ENCODE measurements at places on chromosomes 7 and 10.

DNA sequence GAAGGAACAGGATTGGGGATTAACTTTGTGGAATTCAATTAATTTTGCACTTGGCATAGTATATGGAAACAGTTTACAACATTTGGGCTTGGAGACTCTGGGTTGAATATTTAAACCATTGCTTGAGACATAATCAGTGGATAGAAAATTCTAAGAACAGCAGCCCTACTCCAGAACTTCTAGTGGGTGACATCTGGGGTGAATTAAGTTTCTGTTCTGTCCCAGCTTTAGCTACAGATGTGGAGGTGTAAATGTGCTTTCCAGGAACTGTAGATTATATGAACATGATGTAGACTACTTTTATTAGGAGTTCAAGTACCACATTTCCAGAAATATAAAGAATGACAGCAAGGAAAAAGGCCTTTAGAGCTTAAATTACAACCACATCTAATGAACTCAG, 51.9 kb upstream of the SKAP2 start:
- DNase-seq = no peak

- DNase-seq = no peak
These were observed 16.2 kb upstream of the EPHB6 start for GRCh38 chr7:142838461-142839213.

GRCh38 chr7:145123502-145123901, 287.6 kb upstream of the TPK1 start:
- DNase-seq = no peak

- DNase-seq = no peak
These were observed 180.7 kb upstream of the MKI67 start for GRCh38 chr10:128306966-128307365.

DNA sequence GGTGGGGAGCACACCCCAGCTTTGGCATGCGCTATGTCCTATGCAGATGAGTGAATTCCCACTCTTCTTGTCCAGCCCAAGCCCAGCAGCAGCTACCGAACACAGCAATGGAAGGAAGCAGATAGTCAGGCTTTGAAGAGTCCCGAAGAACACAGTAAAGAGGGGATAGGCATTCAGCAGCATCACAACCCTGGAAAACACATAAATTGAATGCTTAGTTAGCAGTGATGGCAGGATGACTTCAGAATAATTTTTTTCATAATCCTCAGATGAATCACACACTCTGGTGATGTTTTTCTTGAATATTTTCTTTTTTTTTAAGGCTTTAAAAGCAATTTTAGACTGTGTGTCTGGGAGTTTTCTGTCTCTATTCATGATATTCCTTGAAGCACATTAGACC, 95.8 kb downstream of the CFAP58 start:
- no peak for DNase-seq

- DNase-seq = no peak
These were observed 199.3 kb downstream of the PRKG1 start for GRCh38 chr10:51273574-51273973.

GRCh38 chr7:134287916-134288659, 28.6 kb downstream of the SLC35B4 start:
- DNase-seq = no peak

- no peak for DNase-seq
These were observed 10.8 kb upstream of the SFRP5 start for GRCh38 chr10:97782455-97783228.

GRCh38 chr10:121836171-121836570, 91.7 kb downstream of the ATE1 start:
- no peak for DNase-seq

DNA sequence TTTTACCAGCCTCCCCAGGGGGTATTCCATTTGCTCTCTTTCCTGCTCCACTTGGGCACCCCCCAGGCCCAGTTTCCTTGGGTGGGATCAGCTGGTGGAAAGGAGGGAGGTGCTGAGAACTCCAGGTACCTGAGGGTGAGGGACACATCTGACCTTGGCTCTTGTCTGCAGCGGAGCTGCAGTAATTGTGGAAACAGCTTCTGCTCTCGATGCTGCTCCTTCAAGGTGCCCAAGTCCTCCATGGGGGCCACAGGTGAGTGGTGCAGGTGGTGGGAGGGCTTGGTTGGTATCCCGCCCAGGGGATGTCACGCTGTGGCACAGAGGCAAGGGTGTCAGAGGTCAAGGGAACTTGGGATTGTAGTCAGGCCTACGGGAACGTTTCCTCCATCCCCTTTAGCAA, 14.3 kb downstream of the SFRP5 start:
- DNase-seq = no peak

DNA sequence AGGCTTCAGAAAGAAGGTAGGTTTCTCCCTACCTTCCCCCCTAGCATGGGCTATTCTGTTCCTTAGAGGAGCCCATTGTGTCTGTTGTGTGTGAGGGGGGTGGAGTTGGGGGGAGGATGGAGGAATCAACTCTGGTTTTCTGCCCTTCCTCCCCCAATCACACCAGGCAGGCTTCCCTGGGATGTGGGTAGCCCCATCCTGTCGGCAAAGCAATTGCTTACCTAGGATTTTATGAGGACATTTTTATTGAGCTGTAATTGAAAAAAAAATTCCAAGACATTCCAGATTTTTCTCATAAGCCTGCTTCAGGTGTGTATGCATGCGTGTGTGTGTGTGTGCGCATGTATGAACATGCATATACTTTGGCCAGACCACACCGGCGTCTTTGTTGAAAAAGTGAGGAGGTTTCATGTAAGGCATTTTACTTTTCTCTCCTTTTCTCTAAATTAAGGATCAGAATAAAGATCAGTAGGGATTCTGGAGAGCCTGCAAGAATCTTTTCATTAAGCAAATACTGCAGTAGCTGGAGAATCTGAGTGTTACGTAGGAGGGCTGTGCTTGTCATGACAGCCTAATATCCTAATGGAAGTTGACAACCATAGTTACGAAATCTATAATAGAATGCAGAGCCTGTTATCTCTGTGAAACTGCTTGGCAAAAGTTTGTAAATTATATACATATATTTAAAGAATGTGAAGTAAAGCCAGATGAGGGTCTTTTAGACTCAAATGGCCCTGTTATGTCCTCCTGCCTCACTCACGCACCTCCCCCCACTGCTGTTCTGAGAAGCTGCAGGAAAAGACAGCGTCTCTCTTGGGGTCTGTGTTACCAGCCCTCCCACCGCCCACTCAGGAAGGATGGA, 27.3 kb upstream of the SAMD8 start:
- no peak for DNase-seq

DNA sequence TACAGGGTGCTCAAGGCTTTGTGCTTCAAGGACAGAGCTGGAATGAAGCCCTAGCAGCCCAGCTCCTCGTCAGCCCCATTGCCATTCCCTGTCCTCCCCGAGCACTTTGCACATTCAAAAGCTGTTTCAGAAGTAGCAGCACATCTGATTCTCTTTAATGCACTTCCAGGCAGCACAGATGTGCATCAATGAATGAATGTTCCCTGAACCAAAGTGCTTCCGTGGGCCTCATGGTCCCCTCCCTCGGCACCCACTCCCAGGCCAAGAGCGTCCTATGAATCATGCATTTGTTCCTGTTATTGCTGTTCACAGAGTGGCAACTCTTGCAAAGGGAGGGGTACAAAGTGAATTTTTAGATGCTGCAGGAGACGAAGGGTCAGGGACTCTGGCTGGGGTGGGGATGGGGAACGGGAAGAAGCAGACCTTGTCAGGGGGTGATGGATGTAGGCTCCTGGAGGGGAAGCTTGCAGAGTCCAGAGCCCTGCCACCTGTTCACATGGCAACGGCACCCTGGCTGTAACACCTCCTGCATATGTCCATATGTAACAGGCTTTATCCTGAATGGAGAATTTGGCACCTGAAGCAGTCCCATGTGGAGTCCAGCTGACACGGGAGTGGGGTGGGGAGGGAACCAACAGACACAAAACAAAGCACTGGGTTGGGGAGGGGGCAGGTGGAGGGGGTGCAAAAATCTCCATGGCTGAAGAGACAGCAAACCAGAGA, 62.2 kb upstream of the BAIAP2L1 start:
- no peak for DNase-seq

GRCh38 chr7:19491821-19492452, 216.9 kb downstream of the POLR1F start:
- peak; percentile 30 for DNase-seq

GRCh38 chr7:119733127-119733879, 539.7 kb upstream of the KCND2 start:
- DNase-seq = peak; percentile 46

DNA sequence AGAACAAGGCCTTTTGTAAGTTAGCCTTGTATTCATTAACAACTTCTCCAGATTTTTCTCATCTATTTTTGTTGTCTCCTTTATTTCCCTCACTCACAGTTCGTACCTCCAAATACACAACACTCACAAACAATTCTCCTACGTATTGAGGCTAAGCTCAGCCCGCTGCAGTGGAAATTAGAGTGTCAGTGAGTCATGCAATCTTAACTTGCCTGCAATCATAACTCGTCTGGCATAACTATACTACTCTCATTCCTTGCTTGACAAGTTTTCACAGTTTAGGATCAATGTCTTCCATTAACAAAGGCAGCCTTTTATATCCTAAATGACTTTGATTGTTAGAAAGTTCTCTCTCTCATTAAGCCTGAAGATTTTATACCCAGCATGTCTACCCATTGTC, 23.8 kb downstream of the TMEM196 start:
- DNase-seq = no peak

DNA sequence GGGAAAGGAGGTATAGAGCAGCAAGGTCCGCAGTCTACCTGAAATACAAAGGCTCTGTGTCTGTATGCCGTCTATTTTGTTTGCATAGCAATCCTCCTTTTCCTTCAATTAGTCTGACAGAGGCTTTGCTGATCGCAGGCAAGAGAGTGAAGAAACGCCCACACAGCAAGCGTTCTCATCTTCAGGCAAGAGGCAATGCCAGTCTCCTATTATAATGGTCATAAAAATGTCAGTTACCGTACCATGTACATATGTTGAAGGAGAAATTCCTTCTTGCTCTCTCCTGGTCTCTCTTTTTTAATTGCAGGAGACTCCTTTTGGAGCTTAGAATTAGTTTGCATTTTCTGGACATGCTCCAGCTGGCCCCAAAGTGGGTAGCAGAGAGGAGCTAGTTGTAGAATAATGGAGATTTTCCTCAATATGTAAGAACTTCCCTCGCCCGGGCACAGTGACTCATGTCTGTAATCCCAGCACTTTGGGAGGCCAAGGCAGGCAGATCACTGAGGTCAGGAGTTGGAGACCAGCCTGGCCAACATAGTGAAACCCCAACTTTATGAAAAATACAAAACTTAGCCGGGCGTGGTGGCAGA, 139.5 kb downstream of the PFKFB3 start:
- DNase-seq = no peak

GRCh38 chr7:49695971-49696370, 77.5 kb upstream of the VWC2 start:
- no peak for DNase-seq

DNA sequence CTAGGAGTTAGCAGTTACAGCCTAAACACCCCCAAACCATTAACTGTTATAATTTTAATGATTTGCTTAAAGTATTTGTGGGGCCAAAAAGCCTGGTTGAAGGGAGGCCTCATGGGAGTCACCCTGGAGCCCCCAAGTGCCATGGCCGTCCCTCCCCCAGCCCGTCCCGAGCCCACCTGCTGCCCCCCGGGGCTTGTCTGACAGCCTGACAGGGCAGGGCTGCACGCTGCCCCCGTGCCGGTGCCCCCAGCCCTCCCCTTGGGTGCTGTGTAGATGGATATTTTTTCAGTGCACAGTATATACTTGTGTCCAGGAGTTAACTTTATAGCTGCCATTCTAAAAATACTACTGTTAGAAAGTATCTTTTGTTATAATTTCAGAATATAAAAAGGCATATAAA, 108.4 kb downstream of the CYTH3 start:
- no peak for DNase-seq

DNA sequence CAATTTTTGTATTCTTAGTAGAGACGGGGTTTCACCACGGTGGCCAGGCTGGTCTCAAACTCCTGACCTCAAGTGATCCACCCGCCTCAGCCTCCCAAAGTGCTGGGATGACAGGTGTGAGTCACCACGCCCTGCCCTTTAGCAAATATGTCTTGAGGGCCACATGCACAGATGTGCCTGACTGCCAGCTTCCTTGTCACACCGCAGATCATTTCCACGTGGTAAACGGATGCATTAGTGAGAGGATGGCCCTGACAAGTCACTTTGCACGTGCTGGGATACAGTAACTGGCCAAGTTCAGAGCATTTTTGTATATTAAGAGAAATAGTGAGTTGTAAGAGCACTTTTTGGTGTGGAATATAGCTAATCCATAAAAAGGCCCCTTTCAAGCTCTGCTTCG, 44.3 kb upstream of the FAM180A start:
- no peak for DNase-seq

DNA sequence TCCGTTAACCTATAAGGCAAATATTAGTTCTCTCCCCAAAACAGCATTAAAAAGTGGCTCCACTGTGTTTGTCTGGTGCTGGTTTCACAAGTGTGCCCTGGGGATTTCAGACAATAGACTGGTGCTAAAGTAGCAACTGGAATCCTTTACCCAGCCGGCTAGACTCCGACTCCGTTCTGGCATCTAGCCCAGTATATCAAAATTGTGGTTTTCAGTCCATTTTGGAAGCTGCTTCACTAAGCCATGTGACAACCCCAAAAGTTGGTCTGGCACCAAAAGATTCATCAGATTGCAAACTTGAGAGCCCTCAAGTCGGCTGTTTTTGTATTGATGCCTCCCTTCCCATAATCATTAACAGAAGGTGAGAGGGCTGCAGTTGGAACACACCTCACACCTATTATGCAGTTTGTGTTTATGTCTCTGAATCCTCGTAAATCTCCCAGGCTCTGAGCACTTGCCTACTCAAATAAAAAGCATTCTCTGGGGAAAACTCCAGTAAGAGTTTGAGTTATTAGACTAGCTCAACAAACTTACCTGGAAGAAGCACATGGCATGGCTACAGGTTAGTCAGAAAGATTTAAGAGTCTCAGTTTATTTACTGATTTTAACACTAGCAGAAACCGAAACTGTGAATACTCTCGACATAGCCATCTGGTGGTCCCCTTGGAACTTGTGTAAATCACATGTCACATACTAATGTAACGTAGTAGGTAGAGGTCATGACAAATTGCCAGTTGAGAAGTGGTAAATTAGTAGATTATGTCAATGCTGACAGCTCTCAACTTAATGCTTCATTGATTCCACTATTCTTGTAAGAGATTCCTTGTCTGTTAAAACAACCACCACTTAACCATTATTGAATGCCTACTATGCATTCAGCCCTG, 14.8 kb upstream of the WNT16 start:
- DNase-seq = peak; percentile 86

DNA sequence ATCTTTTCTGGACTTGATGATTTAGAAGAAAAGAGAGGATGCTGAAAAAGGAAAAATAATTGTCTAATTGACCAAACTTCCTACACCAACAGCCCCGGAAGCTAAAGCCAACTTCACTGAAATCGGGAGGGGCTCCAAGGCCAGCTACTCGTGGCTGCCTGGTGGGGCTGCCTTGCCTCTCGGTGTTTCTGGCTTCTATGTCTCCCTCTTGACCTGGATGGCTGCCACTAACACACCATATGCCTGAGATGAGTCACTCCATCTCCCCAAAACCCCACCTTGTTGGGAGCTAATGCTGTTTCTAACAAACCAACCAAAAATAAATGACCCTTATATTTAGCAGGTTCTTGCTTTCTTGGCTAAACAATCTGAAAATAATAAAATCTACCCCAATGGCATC, 87.6 kb upstream of the AFAP1L2 start:
- DNase-seq = peak; percentile 90

All from NCI-H446 treated with DMSO at 0.1 percent for 48 hours (cell line).